Activated T-helper 17 cell treated with anti-CD3 and anti-CD28 coated beads, Interleukin-2, amount 50 U/mL, for 72 hours (primary cell): ENCODE measurements at places on chromosomes 4 and X. TPM values are rescaled to one million over a fixed set of nuclear protein-coding genes. Genes with fewer than 3 reads are reported as not detected.

The OTC gene
- 0.21 TPM for total RNA-seq

The EVC2 gene
- 6.2 TPM for total RNA-seq

The RASL11B gene
- total RNA-seq, result 0.34 TPM

The MAGEA2 gene
- total RNA-seq, result not detected

The GABRA4 gene
- total RNA-seq, result not detected

The OGT gene
- 231 TPM for total RNA-seq

The FRAS1 gene
- total RNA-seq, result not detected

The REELD1 gene
- 0.15 TPM for total RNA-seq

The GAGE12J gene
- not detected for total RNA-seq

The NCAPG gene
- total RNA-seq, result 75.6 TPM

The KCND1 gene
- 7.2 TPM for total RNA-seq

The GLOD5 gene
- not detected for total RNA-seq

The FAM53A gene
- total RNA-seq, result 1.8 TPM

The PITX2 gene
- total RNA-seq, result not detected
